ENCODE measurements at places on chromosomes 5 and 9.

DNA sequence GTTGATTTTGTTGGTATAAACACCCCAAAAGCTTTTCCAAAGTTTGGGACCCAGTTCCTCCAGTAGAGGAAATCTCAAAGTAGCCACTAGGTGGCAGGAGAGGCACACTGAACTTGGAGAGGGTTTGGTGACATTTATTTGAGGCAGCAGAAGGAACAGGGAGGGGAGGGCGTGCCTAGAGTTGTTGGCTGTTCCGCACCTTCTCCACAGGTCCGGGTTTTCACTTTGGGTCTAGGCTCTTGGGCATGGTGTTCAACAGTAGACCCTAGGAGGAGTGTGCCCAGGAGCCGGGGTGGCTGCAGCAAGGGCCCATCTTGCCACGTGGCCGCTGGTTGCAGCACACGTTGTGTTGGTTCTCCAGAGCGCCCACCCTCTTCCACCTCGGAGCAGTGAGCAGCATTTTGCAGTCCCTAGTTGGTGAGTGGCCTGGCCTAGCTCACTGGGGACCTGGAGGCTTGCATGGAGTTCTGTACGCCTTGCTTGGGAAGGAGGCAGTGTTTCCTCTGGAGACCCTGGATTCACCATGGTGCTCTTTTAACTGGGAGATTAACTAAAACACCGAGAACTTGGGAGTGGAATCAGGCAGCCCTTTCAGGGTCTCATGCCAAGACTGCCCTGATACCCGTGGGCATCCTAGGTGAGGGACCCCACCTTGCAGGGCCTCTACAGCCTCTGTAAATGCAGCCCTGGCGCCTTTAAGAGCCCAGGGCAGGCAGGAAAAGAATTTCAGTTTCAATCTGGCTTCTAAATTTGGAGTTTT, 28.2 kb downstream of the PTPA start:
- peak; percentile 78 for DNase-seq

GRCh38 chr5:35838370-35839042, 18.2 kb upstream of the IL7R start:
- no peak for DNase-seq

- no peak for DNase-seq
Measured at GRCh38 chr9:72060513-72060912, at the start of gene C9orf57. C9orf57 (minus strand) TSS chr9:72060613; CDS start chr9:72059331, 1,282 bp downstream.

- no peak for DNase-seq
Measured at GRCh38 chr5:78760366-78760765, 111.8 kb upstream of the LHFPL2 start.

DNA sequence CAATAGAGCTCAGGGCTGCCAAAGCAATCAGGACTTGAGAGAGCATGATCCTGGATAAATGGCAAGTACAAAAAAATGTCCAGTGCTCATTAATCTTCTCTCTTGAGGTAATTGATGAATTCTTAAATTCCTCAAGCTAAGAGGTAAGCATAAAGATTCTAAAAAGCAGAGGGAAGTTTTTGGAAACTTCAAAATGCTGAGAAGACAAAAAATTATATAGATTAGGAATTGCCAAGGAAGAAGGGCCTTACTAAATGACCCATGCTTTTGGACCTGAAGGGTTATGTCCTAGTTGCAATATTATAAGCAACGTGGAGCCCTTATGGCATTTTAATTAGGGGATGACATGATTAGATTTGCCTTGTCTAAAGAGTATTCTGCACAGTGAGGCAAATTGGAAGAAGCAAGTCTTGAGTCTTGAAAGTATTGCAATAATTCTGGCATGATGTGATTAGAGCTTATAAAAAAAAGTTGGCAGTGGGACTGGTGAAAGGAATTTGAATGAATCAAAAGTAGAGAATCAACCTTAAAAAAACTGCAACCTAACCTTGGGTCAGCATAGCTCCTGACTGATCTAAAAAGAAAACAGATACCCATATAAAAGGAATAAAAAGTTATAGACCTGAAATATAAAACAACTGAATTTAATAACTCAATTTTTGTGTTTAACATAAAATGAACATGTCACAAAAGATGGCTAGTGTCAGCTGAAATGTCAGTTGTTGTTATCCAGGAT, 323.8 kb upstream of the ARRDC3 start:
- DNase-seq = no peak

GRCh38 chr5:34626036-34626435, 30.1 kb upstream of the RAI14 start:
- no peak for DNase-seq

DNA sequence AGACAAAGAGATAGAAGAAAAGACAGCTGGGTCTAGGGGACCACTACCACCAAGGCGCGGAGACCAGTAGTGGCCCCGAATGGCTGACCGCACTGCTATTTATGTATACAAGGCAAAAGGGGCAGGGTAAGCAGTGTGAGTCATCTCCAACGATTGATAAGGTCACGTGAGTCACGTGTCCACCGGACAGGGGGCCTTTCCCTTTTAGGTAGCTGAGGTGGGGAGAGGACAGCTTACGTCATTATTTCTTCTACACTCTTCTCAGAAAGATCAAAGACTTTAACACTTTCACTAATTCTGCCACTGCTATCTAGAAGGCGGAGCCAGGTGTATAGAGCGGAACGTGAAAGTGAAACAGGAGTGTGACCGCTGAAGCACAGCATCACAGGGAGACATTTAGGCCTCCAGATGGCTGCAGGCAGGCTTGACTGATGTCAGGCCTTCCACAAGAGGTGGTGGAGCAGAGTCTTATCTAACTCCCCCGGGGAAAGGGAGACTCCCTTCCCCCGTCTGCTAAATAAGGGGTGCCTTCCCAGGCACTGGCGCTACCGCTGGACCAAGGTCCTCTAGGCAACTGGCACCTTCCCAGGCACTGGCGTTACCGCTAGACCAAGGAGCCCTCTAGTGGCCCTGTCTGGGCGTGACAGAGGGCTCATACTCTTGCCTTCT, 6.1 kb upstream of the PRR16 start:
- peak; percentile 60 for DNase-seq

- no peak for DNase-seq
Measured at GRCh38 chr9:120841930-120842684, 615 bp downstream of the PSMD5 start.

- no peak for DNase-seq
Measured at GRCh38 chr5:175551266-175551665, 72.9 kb downstream of the SFXN1 start.
